ENCODE measurements at places on chromosomes 1 and 21. TPM values are rescaled to one million over a fixed set of nuclear protein-coding genes. Genes with fewer than 3 reads are reported as not detected.

HSD3B1 gene
- total RNA-seq, result not detected

NGF gene
- not detected for total RNA-seq

ERVH48-1 gene
- not detected for total RNA-seq

PLA2G2A gene
- not detected for total RNA-seq

ANGPTL3 gene
- not detected for total RNA-seq

TBX15 gene
- total RNA-seq, result 0.33 TPM

TLCD4 gene
- under 0.01 TPM for total RNA-seq

RNU1-1 gene
- under 0.01 TPM for total RNA-seq

All from vein endothelial cell (primary cell).